Daoy (cell line): ENCODE measurements at places on chromosomes 11 and 22. TPM values are rescaled to one million over a fixed set of nuclear protein-coding genes. Genes with fewer than 3 reads are reported as not detected.

TRAPPC4 gene
- 102 and 110 TPM in 2 replicates for total RNA-seq

PTPRCAP gene
- total RNA-seq = 1.1 and 3.0 TPM in 2 replicates

MGAT3 gene
- total RNA-seq = 0.15 and 0.86 TPM in 2 replicates

OR51I1 gene
- not detected in 2 replicates for total RNA-seq

MS4A1 gene
- not detected in 2 replicates for total RNA-seq

ROM1 gene
- total RNA-seq = 0.33 and 2.7 TPM in 2 replicates

OR8D1 gene
- not detected in 2 replicates for total RNA-seq

TRIM51 gene
- total RNA-seq = not detected in 2 replicates

MS4A7 gene
- total RNA-seq = not detected in 2 replicates

MMP7 gene
- 4.7 and 5.9 TPM in 2 replicates for total RNA-seq

ABCG4 gene
- total RNA-seq = not detected in 2 replicates

SCO2 gene
- total RNA-seq = 9.4 and 11.5 TPM in 2 replicates

C11orf87 gene
- not detected in 2 replicates for total RNA-seq

MIAT gene
- 0.06 and 0.27 TPM in 2 replicates for total RNA-seq

SCGB2A2 gene
- not detected in 2 replicates for total RNA-seq

PISD gene
- total RNA-seq = 40.3 and 63.6 TPM in 2 replicates

SLC7A4 gene
- total RNA-seq = not detected in 2 replicates

GAL3ST3 gene
- total RNA-seq = not detected in 2 replicates

SMTN gene
- total RNA-seq = 163 and 173 TPM in 2 replicates

SERHL2 gene
- total RNA-seq = 1.3 and 1.4 TPM in 2 replicates

GDPD4 gene
- not detected in 2 replicates for total RNA-seq

UPK3A gene
- total RNA-seq = not detected in 2 replicates

RASGRP2 gene
- not detected in 2 replicates for total RNA-seq

OVOL1 gene
- not detected in 2 replicates for total RNA-seq

KRTAP5-7 gene
- total RNA-seq = not detected in 2 replicates

BEST1 gene
- total RNA-seq = 0.65 TPM in 1 of 2 replicates, not detected in the other

OR51B2 gene
- total RNA-seq = not detected in 2 replicates

SEZ6L gene
- total RNA-seq = not detected in 2 replicates

DAGLA gene
- 0.65 and 0.91 TPM in 2 replicates for total RNA-seq

MIOX gene
- total RNA-seq = not detected in 2 replicates

SLN gene
- 0.80 TPM in 1 of 2 replicates, not detected in the other for total RNA-seq

NCAM1 gene
- total RNA-seq = 21.3 and 27.7 TPM in 2 replicates

ANO5 gene
- 1.3 and 1.4 TPM in 2 replicates for total RNA-seq

BAD gene
- total RNA-seq = 63.5 and 65.9 TPM in 2 replicates

NRXN2 gene
- total RNA-seq = 0.15 and 20.9 TPM in 2 replicates

C11orf86 gene
- total RNA-seq = not detected in 2 replicates

PTGDR2 gene
- 0.06 TPM in 1 of 2 replicates, not detected in the other for total RNA-seq

RIMBP3B gene
- 0.12 and 0.63 TPM in 2 replicates for total RNA-seq

TMPRSS5 gene
- total RNA-seq = 0.69 TPM in 1 of 2 replicates, not detected in the other

GSTT2B gene
- total RNA-seq = 0.68 and 0.91 TPM in 2 replicates

WNT11 gene
- total RNA-seq = 1.4 and 4.6 TPM in 2 replicates

ART1 gene
- not detected in 2 replicates for total RNA-seq

FXYD2 gene
- total RNA-seq = 1.3 TPM in 1 of 2 replicates, not detected in the other

LAYN gene
- total RNA-seq = 19.3 and 25.9 TPM in 2 replicates

FBXO7 gene
- 83.6 and 97.4 TPM in 2 replicates for total RNA-seq

ELFN2 gene
- total RNA-seq = 2.0 and 2.3 TPM in 2 replicates

YPEL1 gene
- total RNA-seq = 0.86 and 1.9 TPM in 2 replicates

PDGFD gene
- not detected in 2 replicates for total RNA-seq

ASRGL1 gene
- 37.0 and 68.0 TPM in 2 replicates for total RNA-seq

FGF19 gene
- total RNA-seq = not detected in 2 replicates

OR2AT4 gene
- under 0.01 TPM in 1 of 2 replicates, not detected in the other for total RNA-seq
